ENCODE measurements at places on chromosomes 13 and 19.

DNA sequence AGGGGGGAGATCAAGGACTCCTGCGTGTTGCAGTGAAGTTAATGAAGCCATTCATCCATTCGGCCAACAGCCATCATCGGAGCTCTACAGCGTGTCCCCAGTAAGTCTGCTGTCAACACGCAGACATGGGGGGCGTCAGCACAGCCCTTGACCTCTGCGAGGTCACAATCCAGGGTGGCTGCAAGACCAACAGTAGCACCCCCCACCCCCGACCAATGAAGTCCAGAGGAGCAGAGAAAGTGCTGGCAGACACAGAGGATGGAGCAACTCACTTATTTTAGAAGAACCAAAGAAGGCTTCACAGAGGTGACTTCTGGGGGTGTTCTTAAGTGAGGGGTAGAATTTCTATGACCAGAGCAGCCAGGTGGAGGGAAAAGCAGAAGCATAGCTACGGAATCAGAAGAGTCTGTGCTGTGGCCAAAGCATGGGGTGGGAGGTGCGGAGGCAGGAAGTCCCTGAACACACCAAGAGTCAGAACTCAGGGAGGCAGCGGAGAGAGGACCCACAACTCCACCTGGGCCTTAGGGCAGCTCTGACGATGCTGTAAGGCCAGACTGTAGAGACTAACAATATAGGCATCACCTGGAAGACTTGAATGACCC, 185.4 kb downstream of the FOXO1 start:
- DNase-seq: no peak

GRCh38 chr13:27252467-27252866, 1.1 kb downstream of the RPL21 start:
- DNase-seq: no peak

DNA sequence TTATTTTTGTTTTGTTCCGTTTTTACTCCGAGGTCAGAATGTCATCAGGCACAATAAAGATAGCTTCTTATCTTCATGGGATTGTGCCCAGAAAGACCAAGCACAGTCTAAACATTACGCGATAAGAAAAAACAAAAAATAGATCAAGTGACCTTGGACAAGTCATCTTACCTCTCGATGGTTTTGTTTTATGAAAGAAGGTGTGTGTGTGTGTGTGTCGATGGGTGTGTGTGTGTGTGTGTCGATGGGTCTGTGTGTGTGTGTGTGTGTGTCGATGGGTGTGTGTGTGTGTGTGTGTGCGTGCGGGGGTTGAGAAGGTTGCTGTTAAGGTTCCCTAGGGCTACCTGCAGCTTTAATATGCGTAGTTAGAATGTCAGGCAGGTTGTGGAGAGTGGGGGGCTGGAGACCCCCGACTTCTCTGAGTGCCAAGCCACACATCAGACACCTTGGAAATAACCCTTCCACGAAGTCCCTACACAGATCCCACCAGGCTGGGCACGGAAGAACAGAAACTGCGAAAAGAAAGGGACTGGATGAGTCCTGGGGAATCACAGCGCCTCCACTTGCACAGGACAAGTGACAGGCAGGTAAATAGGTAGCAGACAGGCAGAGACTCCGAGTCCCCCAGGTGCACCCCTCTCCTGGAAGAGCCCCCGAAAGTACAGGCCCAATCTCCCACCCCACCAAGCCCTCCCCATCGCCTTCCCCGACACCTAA, 458 bp upstream of the ATP8A2 start:
- DNase-seq: no peak

- no peak for DNase-seq
Observed at GRCh38 chr13:90415902-90416301, 931.6 kb upstream of the MIR17HG start.

DNA sequence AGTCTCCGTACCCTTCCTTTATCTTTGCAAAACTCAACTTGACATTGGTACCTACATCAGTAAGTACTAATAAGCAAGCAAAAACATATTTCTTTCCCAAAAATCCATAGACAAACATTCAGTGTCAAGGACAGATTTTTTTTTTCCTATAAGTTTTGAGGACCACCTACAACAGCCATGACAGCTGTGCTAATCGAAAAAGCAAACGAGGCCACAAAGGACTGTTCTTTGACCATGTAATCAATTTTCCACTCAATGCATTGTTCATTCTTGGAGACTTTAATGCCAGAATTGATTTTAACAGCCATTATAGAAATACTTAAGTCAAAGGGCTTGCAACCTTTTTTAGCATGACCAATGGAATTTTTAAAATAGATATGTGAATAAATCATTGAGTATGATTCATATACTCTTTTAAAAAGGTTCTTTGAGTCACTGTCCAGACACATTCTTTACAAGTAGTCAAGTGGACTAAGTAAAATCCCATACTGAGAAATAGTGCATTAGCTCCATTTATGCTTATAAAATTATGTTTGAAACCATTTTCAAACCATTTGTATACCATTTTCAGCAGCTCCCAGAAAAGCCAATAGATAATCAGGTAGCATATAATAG, 323.9 kb downstream of the MZT1 start:
- DNase-seq: no peak

GRCh38 chr19:35056513-35057063, 15.1 kb downstream of the HPN start:
- DNase-seq: no peak

GRCh38 chr13:20506696-20507095, 19.0 kb downstream of the CRYL1 start:
- DNase-seq: no peak

DNA sequence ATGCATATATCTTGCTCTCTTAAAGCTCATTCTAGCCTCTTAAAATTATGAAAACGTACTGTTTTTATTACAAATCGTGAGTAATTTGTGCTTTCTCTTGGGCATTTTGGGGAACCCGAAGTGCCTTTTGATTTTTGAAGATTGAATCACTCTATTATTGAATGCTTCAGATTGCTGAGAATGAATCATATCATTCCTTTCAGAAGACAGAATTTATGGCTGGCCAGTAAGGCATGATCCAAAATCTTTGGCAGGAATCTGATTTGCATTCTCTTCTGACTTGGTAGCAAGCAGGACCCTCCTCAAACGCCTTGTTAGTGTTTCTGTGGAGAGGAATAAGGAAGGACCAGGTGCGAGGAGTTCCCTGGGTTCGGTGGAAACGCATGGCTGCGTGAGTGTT, 49.5 kb downstream of the STARD13 start:
- DNase-seq: no peak

DNA sequence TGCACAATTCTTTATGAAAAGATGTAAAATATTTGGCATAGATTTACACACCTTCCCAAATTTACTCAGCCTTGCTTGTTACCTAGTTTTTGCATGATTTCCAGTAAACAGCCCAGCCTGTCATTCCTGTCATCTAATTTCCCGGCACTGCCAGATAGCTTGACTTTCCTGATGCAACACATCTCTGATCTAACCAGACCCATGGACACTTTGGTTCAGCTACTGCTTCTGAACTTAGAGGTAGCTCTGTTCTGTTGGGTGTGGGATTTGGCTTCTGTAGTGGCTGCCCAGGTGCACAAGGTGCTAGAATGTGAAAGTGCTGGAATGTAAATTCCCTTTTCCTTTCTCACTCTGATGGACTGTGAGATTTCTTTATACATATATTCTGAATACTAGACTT, 1033.5 kb downstream of the SLITRK1 start:
- DNase-seq: no peak

- no peak for DNase-seq
Observed at GRCh38 chr13:41693434-41693833, 236.1 kb downstream of the RGCC start.

DNA sequence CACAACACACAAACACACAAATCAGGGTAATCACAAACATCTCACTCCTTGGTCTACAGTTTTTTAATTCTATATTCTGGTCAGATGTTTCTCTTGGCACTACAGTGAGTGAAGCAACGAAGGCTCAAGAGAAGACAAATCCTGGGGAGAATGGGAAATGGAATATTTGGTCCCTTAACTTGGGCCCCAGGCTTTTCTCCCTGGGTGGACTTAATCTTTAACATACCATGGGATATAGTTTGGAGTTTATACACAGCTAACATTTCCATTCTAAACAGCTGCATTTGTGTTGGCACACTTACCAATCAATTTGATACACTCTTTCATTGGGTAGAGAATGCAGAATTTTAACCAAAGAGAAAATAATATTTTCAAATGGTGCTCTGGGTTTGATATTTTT, 1132.6 kb upstream of the SLC10A2 start:
- no peak for DNase-seq

- no peak for DNase-seq
Observed at GRCh38 chr19:35959968-35960320, 23.8 kb downstream of the LRFN3 start.

GRCh38 chr13:94617389-94618000, 15.8 kb downstream of the GPR180 start:
- no peak for DNase-seq

GRCh38 chr19:15456871-15457700, 7.3 kb downstream of the RASAL3 start:
- no peak for DNase-seq

GRCh38 chr13:42656958-42657357, 83.0 kb downstream of the TNFSF11 start:
- no peak for DNase-seq

DNA sequence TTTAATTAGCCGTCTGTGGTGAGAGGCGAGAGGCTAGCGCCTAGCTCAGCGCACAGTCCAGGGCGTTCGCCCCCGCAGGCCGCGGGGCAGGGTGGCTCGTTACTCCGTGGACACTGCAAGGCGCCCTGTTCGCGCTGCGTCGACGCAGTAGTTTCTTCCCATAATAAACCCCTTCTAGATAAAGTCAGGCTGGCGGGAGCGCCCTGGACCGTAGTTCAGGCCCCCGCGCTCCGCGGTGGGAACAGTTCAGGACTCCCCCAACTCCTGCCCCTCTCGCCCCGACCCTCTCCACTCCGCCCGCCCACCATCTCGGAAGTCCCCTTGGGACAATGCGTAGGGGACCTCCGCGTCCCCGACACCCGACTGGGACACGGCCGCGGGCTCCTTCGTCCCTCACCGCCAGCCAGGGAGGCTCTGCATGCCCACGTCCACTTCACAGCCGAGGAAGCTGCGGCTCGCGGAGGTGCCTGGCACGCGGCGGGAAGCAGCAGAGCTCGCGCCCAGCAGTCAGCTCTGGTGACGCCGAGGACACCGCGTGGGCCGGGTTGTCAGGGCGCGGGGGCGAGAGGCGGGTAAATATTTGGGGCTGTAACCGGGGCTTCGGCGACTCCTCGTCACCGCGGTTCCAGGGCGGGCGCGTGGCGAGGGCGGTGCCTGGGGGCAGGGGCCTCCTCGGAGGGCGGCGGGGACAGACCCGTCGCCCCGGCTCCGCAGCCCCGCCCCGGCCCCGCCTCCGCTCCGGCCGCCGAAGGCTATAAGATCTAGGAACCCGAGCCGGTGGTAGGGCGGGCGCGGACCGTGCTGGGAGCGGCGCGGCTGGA, at the start of gene RGCC:
Gene RGCC (plus strand): TSS at position 783 of the 821 bp plus-strand sequence. CDS start 158 bp downstream, outside the sequence.
- DNase-seq: peak; percentile 91

- no peak for DNase-seq
Observed at GRCh38 chr19:19443902-19444680, 38.6 kb downstream of the GATAD2A start.

- DNase-seq: no peak
Observed at GRCh38 chr13:23411220-23411619, 22.3 kb downstream of the SACS start.

- no peak for DNase-seq
Observed at GRCh38 chr13:106241974-106242953, 293.2 kb downstream of the EFNB2 start.

- no peak for DNase-seq
Observed at GRCh38 chr13:60213236-60213744, 49.6 kb upstream of the DIAPH3 start.

DNA sequence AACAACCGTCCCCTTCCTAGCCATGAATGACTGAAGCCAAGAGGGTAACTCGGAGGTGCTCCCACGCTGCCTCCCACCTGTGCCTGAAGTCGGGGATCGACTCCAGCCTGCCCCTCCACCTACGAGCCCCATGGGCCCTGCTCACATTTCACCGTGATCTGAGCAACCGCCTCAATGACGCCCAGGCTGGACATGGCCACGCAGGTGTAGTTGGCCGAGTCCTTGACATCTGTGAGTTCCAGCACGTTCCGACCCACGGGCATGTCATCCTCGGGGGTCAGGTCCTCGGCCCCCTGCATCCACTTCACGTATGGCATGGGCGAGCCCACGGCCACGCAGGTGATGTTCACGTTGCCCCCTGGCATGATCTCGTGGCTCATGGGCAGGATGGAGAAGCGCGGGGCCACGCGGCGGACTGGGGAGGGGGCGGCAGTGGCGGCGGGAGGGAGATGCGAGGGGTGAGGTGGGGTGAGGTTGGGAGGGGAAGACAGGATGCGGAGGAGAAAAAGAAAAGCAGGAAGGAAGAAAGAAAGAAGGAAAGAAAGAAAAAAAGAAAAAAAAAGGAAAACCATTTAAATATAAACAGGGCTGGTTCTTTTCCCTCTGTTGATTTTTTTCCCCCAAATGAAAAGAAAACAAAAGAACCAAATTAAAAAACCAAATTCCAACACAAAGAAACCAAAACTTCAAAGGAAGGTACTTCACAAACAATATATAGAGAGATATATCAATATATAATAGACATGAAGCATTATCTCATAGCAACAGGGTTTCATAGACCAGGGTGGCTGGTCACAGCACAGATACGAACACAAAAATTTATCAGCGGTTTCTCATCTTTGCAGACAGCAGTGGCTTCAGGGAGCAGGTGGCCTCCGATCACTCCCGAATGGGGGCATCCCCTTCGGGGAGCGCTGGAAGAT, 94.7 kb downstream of the PTPRS start:
- no peak for DNase-seq

- no peak for DNase-seq
Observed at GRCh38 chr13:100899720-100900316, 225.2 kb upstream of the TMTC4 start.

- DNase-seq: no peak
Observed at GRCh38 chr13:25732111-25732865, 319.5 kb downstream of the SHISA2 start.

DNA sequence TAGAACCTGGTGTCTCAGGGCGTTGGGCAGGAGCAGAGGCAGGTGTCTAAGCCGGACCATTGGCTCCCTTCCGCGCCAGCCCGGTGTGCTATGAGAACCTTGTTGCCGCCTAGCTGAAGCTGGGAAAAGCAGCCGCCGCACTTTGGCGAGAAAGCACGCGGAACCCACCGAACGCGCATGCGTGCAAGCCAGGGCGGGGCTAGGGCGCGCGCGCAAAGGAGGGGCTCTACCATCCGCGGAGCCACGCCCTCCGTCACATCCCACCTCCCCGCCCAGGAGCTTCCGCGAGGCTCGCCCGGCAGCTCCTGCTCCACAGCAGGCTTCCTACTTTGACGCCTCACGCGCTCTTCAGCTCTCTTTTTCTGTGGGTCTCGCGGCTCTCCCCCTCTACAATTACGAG, 51.3 kb downstream of the WDR87 start:
- DNase-seq: no peak

GRCh38 chr13:38883783-38884182, 106.8 kb downstream of the STOML3 start:
- DNase-seq: no peak

GRCh38 chr13:44347301-44347700, 26.3 kb upstream of the SERP2 start:
- no peak for DNase-seq

GRCh38 chr19:18853755-18854427, 22.1 kb downstream of the UPF1 start:
- no peak for DNase-seq
